ENCODE measurements at places on chromosomes 1 and 21. TPM values are rescaled to one million over a fixed set of nuclear protein-coding genes. Genes with fewer than 3 reads are reported as not detected.

GRCh38 chr1:244042293-244042692, 8.8 kb upstream of the ZBTB18 start:
- DNase-seq = no peak

DNA sequence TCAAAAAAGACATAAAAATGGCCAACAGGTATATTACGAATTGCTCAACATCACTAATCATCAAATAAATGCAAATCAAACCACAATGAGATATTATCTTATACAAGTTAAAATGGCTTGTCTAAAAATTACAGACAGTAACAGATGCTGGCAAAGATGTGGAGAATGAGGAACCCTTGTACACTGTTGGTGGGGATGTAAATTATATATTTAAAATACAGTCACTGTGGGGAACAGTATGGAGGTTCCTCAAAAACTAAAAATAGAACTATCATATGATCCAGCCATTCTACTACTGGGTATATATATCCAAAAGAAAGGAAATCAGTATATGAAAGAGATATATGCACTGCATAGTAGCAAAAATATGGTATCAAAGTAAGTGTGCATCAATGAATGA, 1037.2 kb upstream of the B3GALT2 start:
- no peak for DNase-seq

- DNase-seq = no peak
Measured at GRCh38 chr1:12629985-12630760, 12.2 kb upstream of the DHRS3 start.

ZFP69B gene
- total RNA-seq = 1.3 TPM

DNA sequence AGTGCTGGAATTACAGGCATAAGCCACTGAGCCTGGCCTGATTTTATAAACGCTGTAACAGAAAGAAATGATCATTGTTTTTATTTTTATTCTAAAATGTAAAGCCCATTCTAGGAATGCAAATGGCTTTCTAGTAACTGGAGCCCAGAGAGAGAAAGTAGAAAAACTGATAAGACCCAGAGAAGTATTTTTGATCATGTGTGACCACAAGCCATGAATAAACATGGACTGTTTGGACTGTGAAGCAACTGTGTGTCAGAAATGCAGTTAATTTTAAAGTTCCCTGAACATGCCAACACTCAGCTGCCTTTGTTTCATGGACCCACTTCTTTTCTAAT, 39.7 kb downstream of the EIF2B3 start:
- DNase-seq = no peak

GRCh38 chr1:12152113-12152891, 14.5 kb upstream of the TNFRSF1B start:
- no peak for DNase-seq

ADGRB2 gene
- total RNA-seq = 14.7 TPM

DRAM2 gene
- 38.6 TPM for total RNA-seq

Data from Right ventricle myocardium superior (tissue), 1 donor.